ENCODE measurements at places on chromosomes 6 and 20.

DNA sequence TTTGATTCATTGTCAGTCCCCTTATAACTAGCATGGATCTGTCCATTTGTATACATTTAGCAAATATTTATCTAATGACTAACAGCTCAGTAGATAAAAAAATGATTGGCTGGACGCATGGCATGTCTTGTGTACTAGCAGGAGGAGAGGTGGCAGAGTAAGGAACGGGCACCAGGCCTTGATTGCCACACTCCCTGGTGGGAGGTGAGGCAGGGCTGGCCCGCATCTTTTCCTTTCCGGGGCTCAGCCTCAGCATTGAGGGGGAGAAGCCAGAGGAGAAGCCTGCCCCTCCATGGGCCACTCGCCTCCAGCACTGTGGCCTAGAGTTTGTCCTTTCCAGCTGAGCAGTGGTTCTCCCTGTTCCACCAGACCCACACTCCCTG is 84.9 kb upstream of the TMEM181 start:
- no peak for DNase-seq

- no peak for DNase-seq
Observed at GRCh38 chr20:8246153-8246552, 114.1 kb downstream of the PLCB1 start.

DNA sequence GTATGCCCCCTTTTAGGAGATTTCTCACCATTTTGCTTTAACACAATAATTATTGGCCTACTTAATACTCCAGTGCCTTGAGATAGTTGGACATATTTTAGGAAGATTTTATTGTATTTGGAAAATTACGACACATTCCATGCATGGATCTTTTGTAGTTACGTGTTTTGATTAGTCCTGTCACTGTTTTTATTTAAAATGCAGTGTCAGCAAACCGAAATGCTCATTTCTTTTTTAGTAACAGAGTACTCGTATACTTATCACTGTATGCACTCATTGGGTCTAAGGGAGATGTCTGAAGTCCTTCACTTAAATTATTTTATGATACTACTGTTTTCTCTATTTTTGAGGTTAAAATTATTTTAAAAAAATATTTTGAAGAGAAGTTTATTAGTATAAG is 153.8 kb downstream of the QKI start:
- DNase-seq = no peak

- DNase-seq = no peak
Observed at GRCh38 chr6:27334141-27334540, 22.1 kb upstream of the POM121L2 start.

DNA sequence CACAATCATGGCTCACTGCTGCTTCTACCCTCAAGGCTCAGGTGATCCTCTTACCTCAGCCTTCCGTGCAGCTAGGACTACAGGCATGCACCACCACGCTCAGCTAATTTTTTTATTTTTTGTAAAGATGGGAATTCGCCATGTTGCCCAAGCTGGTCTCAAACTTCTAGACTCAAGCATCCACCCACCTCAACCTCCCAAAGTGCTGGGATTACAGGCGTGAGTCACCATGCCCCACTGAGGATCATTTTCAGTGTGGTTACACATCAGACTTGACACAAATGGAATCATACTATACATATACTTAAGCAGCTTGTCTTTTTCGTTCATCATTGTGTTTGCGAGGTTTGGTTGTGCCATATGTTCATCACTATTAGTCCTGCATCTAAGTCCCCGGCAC is 26.6 kb downstream of the ZC3H12D start:
- no peak for DNase-seq

- DNase-seq = no peak
Observed at GRCh38 chr6:11798096-11798495, 19.5 kb upstream of the ADTRP start.

DNA sequence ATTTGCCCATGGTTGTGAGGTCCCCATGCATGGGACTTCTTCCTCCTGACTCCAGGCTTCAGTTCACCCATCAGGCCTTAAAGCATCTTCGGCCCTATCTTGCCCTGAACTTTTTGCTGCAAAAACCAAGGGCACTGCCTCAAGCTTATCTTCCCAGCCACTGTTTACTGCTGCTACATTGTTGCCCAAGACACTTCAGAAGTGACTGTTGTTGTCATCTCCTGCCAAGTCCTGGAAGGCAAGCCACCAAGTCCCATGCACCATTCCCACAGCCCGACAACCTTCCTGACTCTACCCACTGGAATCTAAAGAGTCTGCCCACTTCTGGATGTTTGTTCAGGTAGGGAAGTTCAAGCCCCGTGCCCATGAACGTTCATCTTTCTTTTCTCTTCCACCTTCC is 12.4 kb downstream of the BANF2 start:
- no peak for DNase-seq

DNA sequence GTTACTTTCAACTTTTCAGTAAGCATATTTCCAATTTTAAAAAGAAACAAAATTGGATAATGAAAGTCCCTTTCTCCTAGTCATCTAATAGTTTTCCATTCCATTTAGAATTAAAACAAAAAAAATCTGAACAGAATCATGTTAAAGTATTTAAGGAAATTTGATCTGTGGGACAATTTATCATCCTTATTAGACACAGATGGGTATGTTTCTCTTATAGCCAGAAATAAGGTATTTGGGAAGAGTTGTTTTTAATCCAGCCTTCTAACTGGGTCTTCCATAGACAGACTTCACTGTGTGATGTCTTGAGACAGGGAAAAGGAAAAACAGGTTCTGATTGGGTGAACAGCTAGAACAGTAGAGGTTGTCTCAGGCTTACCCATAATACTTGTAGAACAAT is 39.5 kb upstream of the STXBP5 start:
- DNase-seq = no peak

DNA sequence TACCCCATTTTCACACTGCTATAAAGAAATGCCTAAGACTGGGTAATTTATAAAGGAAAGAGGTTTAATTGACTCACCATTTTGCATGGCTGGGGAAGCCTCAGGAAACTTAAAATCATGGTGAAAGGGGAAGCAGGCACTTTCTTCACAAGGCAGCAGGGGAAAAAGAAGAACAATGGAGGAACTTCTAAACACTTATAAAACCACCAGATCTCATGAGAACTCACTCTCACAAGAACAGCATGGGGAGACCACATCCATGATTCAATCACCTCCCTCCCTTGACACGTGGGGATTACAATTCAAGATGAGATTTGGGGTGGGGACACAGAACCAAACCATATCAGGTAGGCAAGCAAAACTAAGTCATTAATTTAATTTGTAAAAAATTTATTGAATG is 343.2 kb downstream of the FRK start:
- no peak for DNase-seq

- no peak for DNase-seq
Observed at GRCh38 chr6:129732034-129732433, 22.1 kb upstream of the ARHGAP18 start.

DNA sequence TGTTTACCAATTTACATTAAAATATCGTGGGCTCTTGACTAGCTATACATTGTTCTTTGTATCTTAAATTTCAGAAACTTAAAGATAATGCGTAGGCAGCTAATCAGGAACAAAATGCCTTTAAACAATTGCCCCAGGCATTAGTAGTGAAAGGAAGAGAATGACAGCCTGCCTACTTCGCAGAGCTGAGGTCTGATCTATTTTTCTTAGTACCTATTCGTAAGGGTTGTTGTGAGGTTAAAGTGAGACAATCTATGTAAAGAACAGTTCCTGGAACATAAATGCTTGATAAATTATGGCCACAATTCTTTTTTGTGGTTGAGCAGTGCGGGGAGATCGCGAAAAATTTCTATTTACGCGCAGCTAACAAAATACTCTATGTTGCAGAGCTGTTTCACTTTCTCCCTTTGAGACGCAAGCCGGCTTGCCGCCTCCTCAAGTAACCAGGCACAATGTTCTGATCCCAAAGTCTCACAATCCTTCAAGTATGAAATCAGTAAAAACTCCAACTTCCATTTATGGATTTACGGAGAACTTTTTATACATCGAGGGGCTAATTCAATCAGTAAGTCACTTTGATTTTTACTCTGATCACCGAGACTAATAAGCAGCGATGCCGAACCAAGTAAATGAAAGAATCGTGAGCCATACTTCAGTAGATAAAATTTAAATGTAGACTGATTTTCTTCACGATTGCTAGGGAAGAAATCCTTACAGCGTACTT is 878 bp upstream of the PNRC1 start:
- DNase-seq = no peak

DNA sequence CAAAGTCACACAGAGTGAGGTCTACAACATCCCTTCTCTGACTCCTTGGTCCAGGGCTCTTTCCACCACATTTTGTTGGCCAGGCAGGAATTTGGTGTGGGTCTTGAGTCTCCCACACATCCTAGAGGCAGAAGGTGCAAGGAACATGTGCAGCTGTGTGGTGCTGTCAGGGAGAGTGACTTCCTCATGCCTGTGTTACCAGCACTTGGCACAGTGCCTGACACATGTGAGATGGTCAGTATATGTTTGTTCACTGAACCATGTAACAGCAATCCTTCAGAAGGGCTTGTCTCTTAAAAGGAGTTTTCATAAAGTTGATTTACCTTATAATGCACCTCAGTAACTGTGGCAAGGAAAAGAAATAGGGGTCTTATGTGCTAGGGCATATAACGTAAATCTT is 168.5 kb downstream of the CDC5L start:
- DNase-seq = no peak

DNA sequence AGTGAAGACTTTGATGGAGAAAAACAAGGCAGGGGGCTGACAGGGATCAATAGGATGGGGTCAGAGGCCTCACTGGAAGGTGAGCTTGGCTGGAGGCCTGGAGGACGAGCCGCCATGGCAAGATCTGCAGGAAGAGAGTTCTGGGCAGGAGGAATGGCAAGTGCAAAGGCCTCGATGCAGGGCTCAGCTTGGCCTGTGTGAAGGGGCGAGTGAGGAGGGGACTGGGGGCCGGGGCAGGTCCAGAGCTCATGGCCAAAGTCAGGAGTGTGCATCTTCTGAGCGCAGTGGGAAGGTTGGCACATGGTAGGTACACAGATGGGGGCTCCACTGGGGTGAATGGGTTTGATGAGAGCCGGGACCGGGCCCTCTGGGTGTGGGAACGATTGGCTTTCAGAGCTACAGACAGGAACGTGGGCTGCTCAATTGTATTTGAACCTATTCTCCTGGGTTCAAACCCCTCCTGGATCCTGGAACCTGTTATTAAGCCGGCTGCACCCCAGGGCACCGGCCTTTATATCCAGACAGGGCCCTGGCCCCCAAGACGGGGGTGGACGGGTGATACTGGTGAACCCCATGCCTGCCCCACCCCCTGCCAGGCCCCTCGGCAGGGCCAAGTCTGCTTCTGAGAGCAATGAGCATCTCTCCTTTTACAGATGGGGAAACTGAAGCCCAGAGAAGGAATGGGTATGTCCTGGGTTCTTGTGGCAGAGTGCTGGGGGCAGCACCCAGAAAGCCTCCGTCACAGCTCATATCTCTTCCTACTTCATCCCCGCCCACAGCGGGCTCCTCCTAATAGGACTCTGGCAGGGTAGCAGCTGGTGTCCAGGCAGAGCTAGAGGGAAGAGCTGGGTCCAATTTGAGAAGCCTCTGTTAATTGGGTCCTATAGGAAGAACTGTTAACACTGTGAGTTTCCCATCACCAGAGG is 106.1 kb downstream of the CEBPB start:
- no peak for DNase-seq

DNA sequence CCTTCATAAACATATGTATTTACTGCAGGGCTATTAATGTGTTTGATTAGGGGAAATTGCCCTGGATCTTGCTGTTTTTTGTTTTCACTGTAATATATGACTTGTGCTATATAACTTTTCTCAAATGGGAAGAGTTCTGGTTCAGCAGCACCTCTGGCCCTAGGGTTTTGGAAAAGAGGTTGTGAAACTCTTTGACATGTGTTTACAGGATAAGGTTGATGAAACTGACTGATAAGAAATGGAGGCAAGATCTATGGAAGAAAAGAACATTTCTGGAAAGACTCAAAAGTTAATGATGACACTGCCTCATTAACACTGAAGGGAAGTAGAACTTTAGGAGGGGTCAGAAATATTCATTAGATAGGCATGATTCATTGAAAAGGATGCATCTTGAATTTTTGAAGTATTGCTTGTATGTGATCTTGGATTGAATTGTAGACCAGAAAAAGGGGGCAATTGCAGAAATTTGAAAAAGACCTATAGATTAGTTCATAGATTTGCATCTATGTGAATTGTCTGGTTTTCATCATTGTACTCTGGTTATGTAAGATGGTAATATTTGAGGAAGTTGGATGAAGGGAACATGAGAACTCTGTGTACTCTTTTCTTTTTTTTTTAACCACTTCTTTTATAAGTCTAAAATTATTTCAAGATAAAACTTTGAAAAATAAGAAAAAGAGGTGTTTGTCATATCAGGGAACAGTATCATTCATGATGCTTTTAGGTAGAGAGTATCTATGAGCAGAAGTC is 54.0 kb downstream of the UTRN start:
- no peak for DNase-seq

- no peak for DNase-seq
Observed at GRCh38 chr6:158373214-158373613, 60.9 kb downstream of the TULP4 start.

GRCh38 chr6:35401514-35401913 is 50.6 kb upstream of the FANCE start:
- no peak for DNase-seq

DNA sequence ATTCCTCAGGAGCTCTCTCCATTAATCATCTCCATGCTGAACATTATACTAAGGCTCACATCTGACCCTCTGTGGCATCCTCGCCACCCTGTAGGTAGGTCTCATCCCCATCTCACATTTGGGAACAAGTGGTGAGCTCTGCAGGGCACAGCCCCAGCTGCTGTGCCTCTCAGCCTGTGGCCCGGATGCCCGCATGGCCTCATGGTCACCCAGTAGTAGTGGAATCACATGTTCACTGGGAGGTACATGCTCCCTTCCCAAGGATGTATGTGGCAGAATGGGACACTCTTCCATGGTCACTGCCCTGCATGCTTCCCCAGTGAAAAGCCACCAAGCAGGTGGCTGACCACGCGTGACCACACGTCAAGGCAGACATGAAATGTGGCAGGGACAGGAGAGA is 26.3 kb upstream of the APMAP start:
- no peak for DNase-seq

- no peak for DNase-seq
Observed at GRCh38 chr6:151679081-151679480, 128.4 kb upstream of the ESR1 start.

DNA sequence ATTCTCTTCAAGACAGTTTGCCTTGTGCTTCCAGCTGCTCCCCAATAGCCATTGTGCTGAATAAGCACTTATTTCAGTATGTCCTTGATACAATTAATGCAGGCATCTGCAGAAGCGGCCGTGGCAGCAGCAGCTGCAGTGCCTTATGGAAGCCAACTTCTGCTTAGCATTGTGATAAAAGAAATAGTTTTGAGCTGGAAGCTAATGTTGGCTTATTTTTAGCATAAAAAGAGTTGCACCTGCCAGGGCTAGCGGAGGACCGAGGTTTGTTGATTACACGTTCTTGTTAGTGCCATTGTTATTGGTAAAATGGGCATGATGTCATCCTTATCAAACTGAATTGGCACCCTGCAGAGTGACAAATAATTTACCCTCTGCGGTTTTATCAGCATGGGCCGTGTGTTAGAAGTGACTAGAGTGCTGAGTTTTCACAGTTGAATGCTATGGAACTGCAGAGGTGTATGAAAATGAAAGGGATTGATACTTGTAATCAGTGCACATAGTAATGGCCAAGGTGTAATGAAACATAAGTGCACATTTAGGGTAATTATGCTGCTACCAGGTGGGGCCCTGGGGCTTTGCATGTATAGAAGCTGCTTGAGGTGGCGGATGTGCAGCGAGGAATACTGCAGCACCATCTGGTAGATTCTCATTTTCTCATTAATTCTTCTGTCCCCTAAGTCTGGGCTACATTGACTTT is 334.3 kb downstream of the CDKAL1 start:
- DNase-seq = peak; percentile 98

GRCh38 chr20:50635676-50636600 is 55.4 kb downstream of the RIPOR3 start:
- no peak for DNase-seq

- DNase-seq = no peak
Observed at GRCh38 chr6:134451529-134451928, 133.6 kb upstream of the SGK1 start.

Measured in NCI-H1436 treated with DMSO at 0.1 percent for 48 hours (cell line).